ENCODE measurements at places on chromosomes 1 and 21. TPM values are rescaled to one million over a fixed set of nuclear protein-coding genes. Genes with fewer than 3 reads are reported as not detected.

ABCA4 gene
- total RNA-seq = not detected

CLDN17 gene
- total RNA-seq = not detected

ITLN2 gene
- total RNA-seq = not detected

VTCN1 gene
- total RNA-seq = not detected

HCN3 gene
- total RNA-seq = 2.4 TPM

ALDH4A1 gene
- total RNA-seq = 7.2 TPM

IFI44L gene
- total RNA-seq = 32.8 TPM

TTC22 gene
- 5.3 TPM for total RNA-seq

NPHS2 gene
- not detected for total RNA-seq

HCRTR1 gene
- not detected for total RNA-seq

KRTAP19-1 gene
- total RNA-seq = not detected

LCE2B gene
- not detected for total RNA-seq

GRCh38 chr1:174768516-174768915 is 231.2 kb upstream of the CACYBP start:
- no peak overlapping the region for H3K27ac ChIP-seq
- peaks cover 5% of the 10 kb centered on the region for H3K4me1 ChIP-seq
- no peaks in the 10 kb centered on the region for H3K27me3 ChIP-seq
- no peak for DNase-seq

DNA sequence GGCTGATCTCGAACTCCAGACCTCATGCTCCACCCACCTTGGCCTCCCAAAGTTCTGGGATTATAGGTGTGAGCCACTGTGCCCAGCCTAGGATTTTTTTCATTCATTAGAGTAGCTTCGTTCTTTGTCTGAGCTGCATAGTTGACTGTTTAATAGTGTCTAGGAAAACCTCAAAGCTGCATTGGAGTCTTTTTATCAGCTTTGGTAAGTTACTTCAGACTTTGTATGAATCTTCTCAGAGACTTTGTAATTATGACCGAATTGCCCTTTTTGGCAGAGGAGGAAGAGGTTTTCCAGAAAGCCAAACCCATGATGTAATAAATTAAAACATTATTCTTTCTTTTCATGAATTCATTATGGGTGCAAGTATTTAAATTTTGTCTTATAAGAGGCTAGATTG is 5.1 kb downstream of the DNAJB4 start:
- H3K36me3 ChIP-seq = peaks cover 6% of the 10 kb centered on the region
- no peak overlapping the region for H3K27ac ChIP-seq
- H3K4me3 ChIP-seq = no peak overlapping the region
- DNase-seq = no peak
- peaks cover 24% of the 10 kb centered on the region for H3K4me1 ChIP-seq

GRCh38 chr1:19138331-19138730 is 71.7 kb downstream of the UBR4 start:
- no peaks in the 10 kb centered on the region for H3K27me3 ChIP-seq
- H3K36me3 ChIP-seq = peaks cover 68% of the 10 kb centered on the region
- no peak overlapping the region for H3K27ac ChIP-seq
- DNase-seq = no peak

GRCh38 chr1:220616836-220617235 is 73.3 kb upstream of the C1orf115 start:
- no peaks in the 10 kb centered on the region for H3K4me1 ChIP-seq
- no peak for DNase-seq
- H3K4me3 ChIP-seq = no peak overlapping the region

- H3K27ac ChIP-seq = peak overlapping the region; percentile 92
- peaks cover 54% of the 10 kb centered on the region for H3K4me1 ChIP-seq
- no peak overlapping the region for H3K4me3 ChIP-seq
- peaks cover 38% of the 10 kb centered on the region for H3K36me3 ChIP-seq
- no peak for DNase-seq
Measured at GRCh38 chr1:145991735-145992412, 4.5 kb downstream of the TXNIP start.

- H3K4me1 ChIP-seq = peaks cover 35% of the 10 kb centered on the region
- peak; percentile 71 for DNase-seq
- peak overlapping the region; percentile 81 for H3K27ac ChIP-seq
- H3K4me3 ChIP-seq = peak overlapping the region; percentile 87
- peaks cover 18% of the 10 kb centered on the region for H3K36me3 ChIP-seq
Measured at GRCh38 chr21:38804789-38805327, 871 bp upstream of the ETS2 start.

GRCh38 chr1:53406551-53407235 is 52.5 kb upstream of the DMRTB1 start:
- no peak for DNase-seq
- peaks cover 21% of the 10 kb centered on the region for H3K4me1 ChIP-seq

DNA sequence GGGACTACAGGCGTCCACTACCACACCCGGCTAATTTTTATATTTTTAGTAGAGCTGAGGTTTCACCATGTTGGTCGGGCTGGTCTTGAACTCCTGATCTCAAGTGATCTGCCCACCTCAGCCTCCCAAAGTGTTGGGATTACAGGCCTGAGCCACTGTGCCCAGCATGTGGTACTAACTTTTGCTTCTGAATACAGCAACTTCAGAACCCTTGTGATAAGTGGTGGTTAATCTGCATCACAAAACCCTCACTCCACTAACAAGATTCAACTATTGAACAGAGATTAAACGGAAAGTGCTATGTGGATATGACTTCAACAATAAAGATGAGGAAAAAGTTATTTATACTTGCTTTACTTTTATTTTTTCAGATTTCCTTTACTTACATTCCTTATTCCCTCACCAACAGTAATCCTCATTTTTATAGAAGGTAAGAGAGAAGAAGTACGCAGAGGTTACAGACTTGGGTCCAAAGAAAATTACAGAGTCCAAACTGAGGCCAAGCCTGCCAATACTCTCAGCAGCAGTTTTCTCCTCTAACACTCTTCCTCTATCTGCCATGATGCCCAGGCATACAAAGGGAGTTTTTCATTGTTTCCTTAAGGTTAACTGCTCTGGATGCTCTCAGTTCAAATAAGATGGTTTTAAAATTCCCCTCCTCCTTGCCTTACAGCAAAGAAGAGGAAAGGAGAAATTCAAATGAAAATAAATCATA is 44.3 kb downstream of the SLC16A1 start:
- H3K4me3 ChIP-seq = no peak overlapping the region
- no peak for DNase-seq
- no peak overlapping the region for H3K27ac ChIP-seq
- H3K4me1 ChIP-seq = peaks cover 1% of the 10 kb centered on the region
- peaks cover 41% of the 10 kb centered on the region for H3K36me3 ChIP-seq

- no peaks in the 10 kb centered on the region for H3K27me3 ChIP-seq
- DNase-seq = no peak
- H3K27ac ChIP-seq = peak overlapping the region; percentile 85
- no peaks in the 10 kb centered on the region for H3K36me3 ChIP-seq
- peak overlapping the region; percentile 93 for H3K4me3 ChIP-seq
Measured at GRCh38 chr1:2198571-2198970, 4.0 kb upstream of the FAAP20 start.

DNA sequence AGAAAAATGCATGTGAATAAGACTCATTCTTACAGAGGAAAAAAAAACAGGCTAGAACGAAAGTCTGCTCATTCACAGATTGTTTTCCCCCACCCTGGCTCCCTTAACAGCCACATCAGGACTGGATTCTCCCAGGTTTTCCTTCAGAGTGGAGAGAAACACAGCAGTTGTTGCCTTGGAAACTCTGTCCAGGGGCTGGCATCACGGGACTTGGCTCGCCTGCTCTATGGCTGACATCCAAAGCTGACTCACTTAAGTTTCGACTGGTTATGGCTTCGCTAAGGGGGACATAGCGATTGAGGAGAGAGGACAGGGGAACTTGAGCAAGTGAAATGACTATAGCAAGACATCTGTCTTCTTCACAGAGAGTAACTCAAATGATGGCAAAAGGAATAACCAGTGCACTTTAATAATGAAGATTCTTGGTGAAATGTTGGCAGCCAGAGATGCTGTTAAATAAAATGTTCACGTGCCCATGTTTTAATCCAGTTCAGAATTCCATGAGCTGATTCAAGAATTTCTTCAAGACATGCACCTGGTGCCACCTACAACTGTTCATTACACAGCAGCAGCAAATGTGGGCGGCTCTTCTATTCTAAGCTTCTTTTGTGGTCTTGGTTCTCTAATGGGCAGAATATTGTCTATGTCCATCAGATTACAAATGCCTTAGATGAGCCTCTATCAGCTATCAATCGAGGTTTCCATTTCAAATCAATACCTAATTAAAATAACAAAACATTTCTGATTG is 21.8 kb downstream of the MIS18A start:
- H3K4me1 ChIP-seq = no peaks in the 10 kb centered on the region
- H3K27me3 ChIP-seq = peaks cover 8% of the 10 kb centered on the region
- no peak overlapping the region for H3K27ac ChIP-seq
- H3K36me3 ChIP-seq = no peaks in the 10 kb centered on the region
- no peak for DNase-seq

DNA sequence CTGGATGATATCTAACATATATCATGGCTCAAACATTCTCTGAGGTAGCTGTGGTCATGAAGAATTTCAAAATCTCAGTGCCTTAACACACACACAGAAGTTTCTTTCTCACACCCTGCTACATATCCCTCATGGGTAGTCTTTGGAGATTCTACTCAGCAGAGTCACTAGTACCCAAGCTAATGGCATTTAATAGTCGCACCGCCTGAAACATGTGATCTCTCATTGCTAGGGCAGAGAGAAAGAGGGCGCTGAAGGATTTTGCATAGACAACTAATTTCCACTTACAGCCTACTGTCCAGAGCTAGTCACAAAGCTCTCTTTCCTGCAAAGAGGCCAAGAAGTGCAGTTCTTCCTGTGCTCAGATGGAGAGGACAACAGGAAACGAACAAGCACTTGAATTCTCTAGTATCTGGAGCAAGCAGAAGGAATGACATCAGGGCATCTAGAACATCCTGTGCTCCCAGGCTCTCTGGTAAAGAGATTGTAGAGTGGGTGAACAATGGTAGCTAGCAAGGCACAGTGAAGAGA is 183.4 kb upstream of the PTBP2 start:
- no peak for DNase-seq
- H3K27me3 ChIP-seq = no peaks in the 10 kb centered on the region
- no peak overlapping the region for H3K27ac ChIP-seq
- no peak overlapping the region for H3K4me3 ChIP-seq

Measured in activated CD4-positive, alpha-beta memory T cell treated with anti-CD3 and anti-CD28 coated beads for 36 hours (primary cell).